CD8-positive, alpha-beta T cell (primary cell): ENCODE measurements at places on chromosomes 6 and 20.

- DNase-seq: no peak
Measured at GRCh38 chr6:73079978-73080377, 145.3 kb downstream of the KHDC1L start.

- DNase-seq: no peak
Measured at GRCh38 chr20:23096986-23097520, 10.9 kb upstream of the CD93 start.

- no peak for DNase-seq
Measured at GRCh38 chr20:52103913-52104545, 87.5 kb downstream of the ZFP64 start.

GRCh38 chr6:124434421-124434820 is 527.8 kb upstream of the RNF217 start:
- no peak for DNase-seq

- DNase-seq: no peak
Measured at GRCh38 chr20:19947611-19948264, 69.4 kb upstream of the NAA20 start.

DNA sequence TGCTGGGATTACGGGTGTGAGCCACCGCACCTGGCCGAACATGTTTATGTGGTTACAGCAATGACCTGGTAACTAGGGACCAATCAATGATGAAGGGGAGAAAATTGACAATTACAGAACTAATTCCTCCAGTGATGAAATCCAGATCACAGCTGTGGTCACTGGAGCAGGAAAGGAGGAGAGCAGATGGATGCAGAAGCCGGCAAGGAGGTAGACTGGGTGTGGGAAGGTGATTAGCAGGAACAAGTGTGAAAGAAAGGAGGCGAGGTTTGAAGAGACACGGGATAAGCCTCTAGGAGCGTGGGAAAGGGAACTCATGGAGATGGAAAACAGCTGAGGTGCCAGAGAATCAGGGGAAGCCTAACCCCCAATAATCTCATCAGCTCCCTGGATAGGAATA is 17.2 kb upstream of the SPAG4 start:
- no peak for DNase-seq

- DNase-seq: no peak
Measured at GRCh38 chr6:42201382-42201781, 6.6 kb upstream of the GUCA1B start.

GRCh38 chr6:32082478-32082877 is 26.7 kb downstream of the TNXB start:
- DNase-seq: no peak

GRCh38 chr6:138805016-138805765 is 9.3 kb downstream of the ECT2L start:
- DNase-seq: no peak

GRCh38 chr6:6826095-6826901 is 237.8 kb downstream of the LY86 start:
- peak; percentile 27 for DNase-seq

- peak; percentile 54 for DNase-seq
Measured at GRCh38 chr6:399785-400534, 8.4 kb downstream of the IRF4 start.

DNA sequence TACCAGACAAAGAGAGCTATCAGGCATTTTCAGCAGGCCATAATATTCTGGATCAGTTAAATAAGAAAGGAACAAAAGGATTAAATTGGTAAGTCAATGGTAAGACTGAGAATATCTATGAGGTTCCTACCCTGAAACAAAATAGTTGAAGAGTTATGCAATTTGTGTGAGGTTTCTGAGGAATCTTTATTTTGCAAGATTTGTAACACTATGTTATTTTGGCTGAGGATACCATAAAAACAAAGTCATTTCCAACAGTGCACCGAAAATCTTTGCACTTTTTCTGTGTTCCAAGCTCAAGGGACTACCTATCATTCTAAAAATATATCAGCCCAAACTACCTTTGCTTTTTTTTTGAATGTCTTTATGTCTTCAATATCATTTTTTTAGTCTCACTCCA is 383.3 kb upstream of the CITED2 start:
- DNase-seq: no peak

- DNase-seq: no peak
Measured at GRCh38 chr6:169800116-169800667, 48.8 kb downstream of the ERMARD start.

DNA sequence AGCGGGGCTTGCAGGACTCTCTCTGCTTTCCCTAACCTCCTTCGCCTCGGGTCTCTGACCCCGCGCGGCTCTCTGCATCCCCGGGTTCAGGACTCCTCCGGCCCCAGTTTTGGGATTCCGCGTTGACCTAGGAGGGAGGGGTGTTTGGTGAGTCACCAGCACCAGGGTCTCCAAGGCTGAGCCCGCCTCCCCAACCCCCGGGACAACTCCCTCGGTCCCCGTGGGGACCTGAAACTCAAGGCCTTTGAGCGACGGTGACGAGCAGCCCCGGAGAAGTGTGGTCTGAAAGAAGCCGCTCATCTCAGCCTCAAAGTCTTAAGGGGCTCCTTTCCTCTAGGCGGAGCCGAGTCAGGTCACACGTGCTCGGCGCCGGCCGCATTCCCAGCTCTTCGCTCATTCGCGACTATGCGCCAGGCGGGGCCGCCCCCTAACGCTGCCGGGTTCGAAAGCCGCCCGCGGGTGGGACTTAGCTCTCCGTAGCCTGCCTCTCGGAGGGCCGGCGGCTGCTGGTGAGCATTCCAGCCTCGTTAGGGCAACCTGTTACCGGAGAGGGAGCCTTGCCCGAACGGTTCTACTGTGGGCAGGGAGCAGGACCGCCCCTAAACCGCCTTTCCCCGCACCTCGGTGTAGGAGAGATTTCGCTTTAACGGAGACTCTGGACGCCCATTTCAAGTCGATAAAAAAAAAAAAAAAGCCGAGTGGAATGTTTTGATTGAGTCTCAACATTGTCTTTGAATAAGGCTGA is 3.0 kb upstream of the PRDM13 start:
- DNase-seq: peak; percentile 51

DNA sequence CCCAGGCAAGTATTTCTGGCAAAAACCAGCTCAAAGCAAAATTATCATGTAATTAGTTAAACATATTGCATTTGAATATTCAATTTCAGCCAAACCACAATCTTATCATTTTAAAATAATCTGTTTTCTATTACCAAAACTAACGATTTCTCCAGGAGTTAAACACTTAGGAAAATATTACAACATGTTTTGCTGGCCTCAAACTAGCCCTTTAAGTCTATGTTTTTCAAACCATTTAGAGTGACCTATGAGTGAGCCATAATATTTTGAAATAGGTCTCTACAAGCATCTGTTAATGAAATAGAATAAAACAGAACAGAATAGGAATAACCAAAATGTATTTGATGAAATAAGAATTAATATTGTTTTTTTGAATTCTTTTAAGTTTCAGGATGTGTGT is 370.9 kb downstream of the COL12A1 start:
- DNase-seq: no peak

DNA sequence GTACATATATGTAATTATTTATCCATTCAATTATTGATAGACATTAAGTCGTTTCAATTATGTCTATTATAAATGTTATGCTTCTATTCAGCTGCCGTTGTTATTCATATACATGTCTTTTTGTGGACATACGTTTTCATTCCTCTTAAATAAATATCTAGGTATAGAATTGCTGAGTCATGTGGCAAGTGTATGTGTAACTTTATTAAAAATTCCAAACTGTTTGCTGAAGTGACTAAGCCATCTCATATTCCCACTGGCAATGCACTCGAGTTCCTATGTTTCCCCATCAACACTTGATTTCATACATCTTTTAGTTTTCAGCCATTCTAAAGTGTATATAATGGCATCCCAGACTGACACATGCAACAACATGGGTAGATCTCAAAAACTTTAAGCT is 739.7 kb upstream of the POU3F2 start:
- no peak for DNase-seq

DNA sequence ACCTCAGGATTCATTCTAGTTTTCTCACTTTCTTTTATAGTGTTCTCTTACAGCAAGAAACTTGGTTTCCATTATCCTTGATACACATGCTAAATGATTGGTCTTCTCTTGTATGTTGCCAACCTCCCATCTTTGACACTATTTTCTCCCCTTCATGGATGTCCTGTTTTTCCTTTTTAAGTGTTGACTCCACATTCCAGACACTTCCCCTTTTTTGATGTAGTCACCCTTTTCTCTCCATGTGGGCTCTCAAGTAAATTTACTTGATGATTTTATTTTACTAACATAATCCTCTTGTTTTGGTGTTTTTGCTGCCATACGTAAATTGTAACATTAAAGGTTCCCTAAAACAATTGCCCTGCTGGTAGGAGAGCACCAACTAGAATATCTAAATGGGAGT is 148.1 kb downstream of the ZFAND3 start:
- no peak for DNase-seq

DNA sequence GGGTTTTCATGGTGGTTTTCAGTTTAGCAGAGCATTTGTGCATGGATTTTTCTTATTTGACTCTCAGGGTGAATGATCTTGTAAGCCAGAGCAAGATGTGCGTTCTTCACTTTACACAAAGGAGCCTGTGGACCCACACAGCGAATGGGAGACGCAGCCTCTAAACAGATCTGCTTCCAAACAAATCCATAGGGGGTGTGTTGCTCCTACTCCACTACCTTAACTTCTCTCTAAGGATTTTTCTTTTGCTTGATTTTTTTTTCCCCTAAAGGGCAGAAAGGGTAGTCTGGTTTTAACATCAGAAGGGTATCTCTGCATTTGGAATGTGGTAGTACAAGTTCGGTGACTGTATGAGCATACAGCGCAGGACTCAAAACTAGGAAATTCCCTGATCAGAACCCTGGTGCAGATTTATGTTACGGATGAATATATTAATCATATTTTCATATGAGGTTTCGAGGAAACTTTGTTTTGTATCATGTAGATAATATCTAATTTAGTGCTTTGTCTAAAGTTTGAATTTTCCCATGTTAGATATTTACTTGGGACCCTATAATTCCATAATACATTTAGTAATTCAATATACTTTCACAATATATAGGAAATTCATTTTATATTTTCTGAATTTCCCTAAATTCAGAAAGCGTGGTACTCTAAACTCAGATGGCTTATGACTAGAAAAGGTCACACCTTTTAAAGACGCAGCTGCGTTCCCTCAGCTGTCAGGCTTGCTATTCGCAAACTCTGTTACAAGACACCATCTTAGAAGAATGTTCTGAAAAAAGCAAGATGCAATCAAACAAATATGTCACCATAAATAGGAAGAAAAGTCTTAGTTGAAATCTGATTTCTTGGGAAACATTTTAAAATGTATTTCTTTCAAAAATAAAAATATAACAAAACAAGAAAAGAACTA is 196.9 kb downstream of the TMEM242 start:
- no peak for DNase-seq

GRCh38 chr20:4736875-4737274 is 15.2 kb downstream of the PRND start:
- DNase-seq: no peak

- DNase-seq: no peak
Measured at GRCh38 chr20:41145821-41146620, 8.7 kb downstream of the PLCG1 start.

GRCh38 chr6:72954716-72955115 is 270.6 kb downstream of the KHDC1L start:
- no peak for DNase-seq

- no peak for DNase-seq
Measured at GRCh38 chr6:146292506-146292905, 251.1 kb upstream of the RAB32 start.

DNA sequence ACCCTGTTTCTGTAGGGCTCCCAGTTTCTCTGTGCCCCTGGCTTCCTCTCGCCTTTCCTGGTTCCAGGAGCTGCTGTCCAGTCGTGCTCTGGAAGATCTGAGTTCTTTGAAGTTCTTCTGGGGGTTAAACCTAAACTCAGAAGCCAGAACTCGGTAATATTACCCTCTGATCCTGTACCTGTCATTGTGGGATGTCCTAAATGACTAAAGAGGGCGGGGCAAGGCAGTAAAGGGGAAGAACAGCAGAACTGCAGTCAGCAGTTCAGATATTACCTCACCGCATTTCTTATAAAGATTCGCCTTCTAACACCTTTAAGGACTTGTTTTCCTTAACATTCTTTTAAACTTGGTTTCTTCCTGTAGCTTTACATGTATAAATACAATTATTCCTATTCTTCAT is 63.9 kb downstream of the FAM120B start:
- DNase-seq: no peak

DNA sequence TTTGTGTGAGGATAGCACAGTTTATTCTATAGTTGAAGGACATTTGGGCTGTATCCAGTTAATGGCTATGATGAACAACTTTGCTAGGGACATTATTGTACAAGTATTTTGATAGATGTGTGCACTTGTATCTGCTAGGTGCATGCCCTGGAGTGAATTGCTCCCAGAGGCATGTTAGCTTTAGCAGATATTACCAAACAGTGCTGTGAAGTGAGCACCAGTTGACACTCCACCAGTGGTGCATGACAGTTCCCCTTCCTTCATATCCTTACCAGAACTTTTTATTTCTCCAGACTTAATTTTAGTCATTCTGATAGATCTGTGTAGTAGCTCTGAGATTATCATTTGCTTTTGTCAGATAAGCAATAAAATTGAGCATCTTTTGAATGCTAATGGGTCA is 48.9 kb upstream of the ENPP5 start:
- DNase-seq: no peak

DNA sequence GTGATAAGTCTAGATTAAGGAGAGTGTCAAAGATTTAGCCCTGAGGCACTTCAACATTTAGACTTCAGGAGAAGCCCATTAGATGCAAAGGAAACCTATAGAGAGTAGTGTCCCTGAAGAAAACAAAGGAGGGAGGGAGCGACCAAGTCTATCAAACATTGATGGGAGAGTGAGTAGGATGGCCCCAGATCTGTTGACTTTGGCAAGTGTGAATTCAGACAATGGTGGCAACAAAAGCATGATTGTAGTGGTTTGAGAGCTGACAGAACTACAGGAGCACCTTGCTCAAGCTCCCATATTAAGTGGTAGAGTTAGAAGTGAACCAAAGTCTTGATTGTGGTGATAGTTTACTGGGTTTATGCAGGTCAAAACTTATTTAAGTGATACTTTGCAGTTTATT is 979 bp upstream of the ABCF1 start:
- DNase-seq: no peak

DNA sequence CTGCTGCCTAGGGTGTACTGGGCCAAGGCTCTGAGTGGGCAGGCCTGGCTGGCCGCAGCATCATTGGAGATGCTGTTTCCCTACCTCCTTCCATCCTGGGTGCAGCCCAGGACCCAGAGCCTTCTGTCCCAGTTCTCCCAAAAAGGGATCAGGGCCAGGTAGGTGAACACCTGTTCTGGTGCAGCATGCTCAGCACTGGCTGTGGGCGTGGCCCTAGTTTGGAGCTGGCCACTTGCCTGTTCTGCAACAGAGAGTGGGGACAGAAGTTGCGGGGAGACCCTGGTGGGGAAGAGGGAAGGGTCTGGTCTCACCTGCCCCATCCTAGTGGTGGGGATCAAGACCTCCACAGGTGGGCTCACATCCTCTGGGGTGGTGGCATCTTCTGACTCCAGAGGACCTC is 1.4 kb upstream of the ARMC12 start:
- DNase-seq: no peak

DNA sequence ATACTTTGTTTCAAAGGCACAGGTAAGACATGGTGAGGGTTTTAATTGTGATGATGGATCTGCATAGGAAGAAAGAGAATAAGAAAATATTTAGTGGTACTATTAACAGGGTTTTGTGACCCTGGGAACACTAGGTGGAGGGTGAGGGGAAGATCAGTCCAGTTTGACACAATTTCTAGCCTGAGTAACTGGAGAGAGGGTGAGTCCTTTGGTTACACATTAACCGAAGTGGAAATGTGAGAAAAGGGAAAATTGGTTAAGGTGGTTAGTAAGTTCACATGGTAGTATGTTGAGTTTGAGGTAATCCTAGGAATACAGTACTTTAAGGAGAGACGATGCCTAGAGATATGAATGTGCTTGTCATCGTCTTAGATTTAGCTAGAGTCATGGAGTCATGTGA is 54.8 kb upstream of the POU3F2 start:
- no peak for DNase-seq

- no peak for DNase-seq
Measured at GRCh38 chr20:34907616-34908469, 31.4 kb downstream of the ACSS2 start.
